ENCODE measurements at places on chromosomes 1 and 21.

- DNase-seq, result no peak
Measured at GRCh38 chr1:73034271-73034670, 751.9 kb upstream of the NEGR1 start.

DNA sequence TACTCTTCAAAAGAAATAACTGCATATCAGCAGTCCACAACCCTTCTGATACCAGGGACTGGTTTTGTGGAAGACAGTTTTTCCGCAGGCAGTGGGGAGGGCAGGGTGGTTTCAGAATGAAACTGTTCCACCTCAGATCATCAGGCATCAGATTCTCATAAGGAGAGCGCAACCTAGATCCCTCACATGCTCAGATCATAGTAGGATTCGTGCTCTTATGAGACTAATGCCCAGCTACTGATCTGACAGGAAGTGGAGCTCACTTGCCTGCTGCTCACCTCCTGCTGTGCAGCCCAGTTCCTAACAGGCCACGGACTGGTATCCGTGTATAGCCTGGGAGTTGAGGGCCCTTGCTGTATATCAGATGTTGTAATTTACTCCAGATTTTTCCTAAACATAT, 11.5 kb downstream of the RO60 start:
- DNase-seq, result no peak

DNA sequence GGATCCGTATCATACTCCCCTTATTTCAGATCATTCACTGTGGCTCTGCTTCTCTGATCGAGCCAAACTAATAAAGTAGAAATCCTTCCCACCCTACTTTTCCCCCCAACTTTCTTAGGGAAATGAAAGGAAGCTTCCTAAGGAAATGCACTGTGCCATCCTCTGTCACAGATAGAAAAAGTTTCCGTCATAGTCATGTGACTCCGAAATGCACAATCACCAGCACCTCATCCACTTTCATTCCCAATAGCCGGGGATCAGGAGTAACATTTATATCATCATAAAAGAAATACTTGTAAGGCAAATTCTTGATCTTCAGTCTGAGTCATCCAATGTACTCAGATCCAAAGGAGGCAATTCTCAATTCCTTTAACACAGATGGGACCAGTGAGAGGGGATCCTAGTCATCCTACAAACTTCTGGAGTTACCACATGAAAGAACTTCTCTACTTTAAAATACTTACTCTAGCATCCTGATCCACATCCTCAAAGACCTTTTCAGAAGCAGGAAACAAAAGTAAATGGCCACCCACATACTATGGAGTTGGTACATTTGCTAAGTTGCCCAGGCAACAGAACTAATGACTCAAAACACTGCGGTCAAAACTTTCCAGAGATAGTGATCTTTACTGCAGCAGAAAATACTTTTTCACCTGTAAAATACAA, 97.8 kb upstream of the ZC3H11B start:
- DNase-seq, result no peak

DNA sequence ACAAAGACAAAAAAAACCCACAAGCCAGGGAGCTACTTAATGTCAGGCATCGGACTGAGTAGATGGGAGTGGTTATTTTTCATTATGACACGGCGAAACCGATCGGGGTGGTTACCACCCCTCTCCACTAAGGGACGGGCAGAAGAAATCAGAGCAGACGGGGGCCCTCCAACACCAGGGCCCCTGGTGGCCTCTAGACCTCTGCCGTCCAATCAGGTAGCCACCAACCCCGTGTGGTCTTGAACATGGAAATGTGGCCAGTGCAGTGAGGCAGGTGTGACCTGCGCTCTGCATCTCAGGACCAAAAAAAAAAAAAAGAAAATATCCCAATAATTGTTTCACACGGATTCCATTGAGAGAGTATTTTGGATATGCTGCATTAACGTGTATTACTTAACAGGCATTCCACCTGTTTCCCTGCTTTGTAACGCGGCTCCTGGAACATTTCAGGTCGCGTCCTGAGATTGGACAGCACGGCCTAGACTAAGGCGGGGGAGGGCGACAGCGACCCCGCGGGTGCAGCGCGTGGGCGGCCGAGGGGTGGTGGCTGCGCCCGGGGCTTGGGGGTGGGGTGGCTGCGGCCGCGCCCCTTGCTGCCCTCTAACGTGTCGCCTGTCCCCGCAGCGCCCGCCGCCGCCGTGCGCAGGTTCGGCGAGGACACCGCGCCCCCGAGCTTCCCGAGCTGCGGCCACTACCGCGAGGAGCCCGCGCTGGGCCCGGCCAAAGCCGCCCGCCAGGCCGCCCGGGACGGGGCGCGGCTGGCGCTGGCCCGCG, 48.3 kb downstream of the SIM2 start:
- DNase-seq, result no peak

DNA sequence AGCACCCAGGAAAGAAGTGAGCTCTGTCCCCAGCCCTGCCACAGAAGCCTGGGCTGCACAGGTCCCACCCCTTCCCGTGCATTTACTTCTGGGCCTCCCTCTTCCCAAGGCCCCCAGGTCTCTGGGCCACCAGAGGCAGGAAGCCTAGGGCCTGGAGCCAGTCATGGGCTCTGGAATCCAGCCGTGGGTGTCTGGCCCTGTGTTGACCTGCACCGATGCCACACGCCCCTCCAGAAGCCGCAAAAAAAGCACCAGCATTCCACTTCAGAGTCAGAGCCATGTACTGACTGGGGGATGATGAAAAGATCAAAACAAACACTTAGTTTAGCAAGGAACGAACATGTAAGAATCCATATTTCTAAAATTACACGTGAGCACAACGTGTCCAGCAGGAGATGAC, 141.7 kb downstream of the NPHP4 start:
- DNase-seq, result no peak

- DNase-seq, result no peak
Measured at GRCh38 chr1:234875953-234876855, 252.4 kb downstream of the TOMM20 start.

DNA sequence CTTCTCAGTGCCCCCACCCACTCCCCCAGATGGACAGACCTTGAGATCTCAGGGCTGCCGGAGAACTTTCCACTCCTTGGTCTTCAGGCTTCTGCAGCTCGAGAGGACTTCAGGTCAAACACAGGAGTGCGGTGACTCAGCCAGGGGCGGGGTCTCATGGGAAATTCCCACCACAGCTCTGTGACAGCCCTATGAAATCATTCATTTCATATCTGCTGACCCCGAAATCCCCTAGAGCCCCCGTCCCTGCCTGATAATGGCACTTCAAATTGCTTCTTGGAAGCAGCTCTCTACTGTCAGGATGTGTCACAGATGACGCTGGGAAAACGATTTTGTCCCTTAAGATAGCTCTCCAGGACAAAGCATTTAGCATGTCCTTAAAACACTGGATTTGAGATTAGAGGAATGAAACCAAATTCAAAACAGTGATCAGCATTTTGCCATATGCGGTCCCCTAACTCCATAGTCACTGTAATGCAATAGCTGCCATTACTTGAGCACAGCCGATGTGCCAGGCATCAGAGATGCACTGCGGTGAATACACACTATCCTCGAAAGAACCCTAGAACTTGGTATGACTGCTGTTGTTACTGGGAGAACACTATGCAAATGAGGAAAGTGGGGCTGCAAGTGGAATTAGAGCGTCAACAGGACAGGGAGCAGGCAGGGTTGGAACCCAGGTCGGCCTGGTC, at the start of gene TNFRSF9:
Gene TNFRSF9, minus strand, starts transcription at position 95 of the 692 bp plus-strand sequence. CDS start 845 bp downstream, outside the sequence.
- DNase-seq, result no peak

GRCh38 chr1:23471473-23472075, 12.4 kb downstream of the ASAP3 start:
- DNase-seq, result no peak

- DNase-seq, result no peak
Measured at GRCh38 chr1:92306020-92306419, 7.2 kb downstream of the RPAP2 start.

GRCh38 chr1:21919520-21919919, 17.6 kb downstream of the HSPG2 start:
- DNase-seq, result no peak

DNA sequence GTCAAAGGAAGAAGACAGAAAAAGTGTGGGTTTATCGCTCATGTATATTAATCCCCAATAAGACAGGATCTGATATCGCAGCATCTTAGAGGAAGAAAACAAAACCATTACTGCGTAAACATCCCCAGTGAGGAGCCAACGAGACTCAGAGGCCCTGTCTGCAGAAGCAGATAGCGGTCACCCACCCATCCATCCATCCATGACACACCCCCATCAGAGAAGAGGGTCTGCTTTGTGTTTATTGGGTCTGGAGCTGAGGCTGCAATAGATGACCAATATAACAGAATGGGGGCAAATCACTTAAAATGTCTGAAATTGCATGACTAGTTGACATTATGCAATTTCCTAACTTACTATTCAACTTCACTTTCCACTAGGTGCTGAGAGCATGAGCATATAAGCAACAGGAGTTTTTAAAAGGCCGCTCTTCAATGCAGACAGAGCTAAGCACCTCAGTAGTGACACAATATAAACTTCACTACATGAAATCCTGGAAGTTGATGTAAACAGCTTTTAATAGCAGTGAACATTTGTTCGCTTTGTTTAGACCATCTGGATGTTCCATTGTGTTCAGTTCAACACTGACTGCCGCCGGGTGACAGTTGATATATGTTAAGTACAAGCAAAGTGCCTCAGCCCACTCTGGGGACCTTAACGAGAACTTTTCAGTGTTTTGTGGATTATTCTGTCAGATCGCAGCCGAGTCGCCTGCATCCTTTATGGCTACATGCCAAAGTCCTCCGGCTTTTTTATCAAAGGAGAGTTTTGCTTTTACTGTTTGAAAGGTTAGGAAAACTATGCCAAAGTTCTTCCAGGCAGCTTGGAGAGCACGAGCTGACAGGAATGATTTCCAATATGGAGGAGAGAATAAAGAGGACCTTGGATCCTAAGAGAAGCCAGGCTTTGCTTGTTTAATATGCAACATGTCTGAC, 167.5 kb downstream of the ZNF281 start:
- DNase-seq, result no peak

DNA sequence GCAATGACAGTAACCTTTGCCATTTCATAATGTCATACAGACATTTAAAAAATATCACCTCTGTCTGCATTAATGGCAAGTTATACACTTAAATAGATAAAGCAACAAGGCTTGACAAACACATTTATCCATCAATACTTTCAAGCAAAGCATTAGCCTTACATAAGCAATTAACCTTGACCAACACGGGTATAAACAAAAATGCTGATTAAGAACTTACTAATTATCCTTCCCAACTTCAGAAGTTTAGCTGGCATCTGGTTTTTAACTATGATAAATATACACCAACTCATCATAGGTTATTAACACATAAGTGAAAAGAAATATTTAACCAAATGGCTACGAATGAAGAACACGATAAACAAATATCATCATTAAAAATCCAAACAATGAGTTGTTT, 188.5 kb downstream of the SMYD3 start:
- DNase-seq, result no peak

DNA sequence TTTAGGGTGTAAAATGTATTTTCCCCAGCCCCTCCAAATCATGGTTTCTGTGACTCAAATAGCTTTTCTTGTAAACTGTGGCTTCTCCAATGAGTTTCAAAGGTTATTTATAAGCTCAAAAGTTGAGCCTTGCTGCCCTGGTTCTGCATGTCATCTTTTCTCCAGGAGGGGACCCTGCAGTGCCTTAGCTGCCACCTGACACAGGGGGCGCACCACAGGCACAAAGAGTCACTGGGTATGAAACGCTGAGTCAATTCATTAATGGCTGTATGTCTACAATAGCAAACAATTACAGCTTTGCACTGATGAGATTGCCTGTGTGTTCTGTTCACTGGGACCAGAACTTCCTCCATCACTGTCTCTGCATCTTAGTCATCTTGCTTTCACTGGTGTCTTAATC, 100.8 kb downstream of the PCP4 start:
- DNase-seq, result no peak

GRCh38 chr1:22210636-22211035, 67.7 kb upstream of the WNT4 start:
- no peak for DNase-seq

DNA sequence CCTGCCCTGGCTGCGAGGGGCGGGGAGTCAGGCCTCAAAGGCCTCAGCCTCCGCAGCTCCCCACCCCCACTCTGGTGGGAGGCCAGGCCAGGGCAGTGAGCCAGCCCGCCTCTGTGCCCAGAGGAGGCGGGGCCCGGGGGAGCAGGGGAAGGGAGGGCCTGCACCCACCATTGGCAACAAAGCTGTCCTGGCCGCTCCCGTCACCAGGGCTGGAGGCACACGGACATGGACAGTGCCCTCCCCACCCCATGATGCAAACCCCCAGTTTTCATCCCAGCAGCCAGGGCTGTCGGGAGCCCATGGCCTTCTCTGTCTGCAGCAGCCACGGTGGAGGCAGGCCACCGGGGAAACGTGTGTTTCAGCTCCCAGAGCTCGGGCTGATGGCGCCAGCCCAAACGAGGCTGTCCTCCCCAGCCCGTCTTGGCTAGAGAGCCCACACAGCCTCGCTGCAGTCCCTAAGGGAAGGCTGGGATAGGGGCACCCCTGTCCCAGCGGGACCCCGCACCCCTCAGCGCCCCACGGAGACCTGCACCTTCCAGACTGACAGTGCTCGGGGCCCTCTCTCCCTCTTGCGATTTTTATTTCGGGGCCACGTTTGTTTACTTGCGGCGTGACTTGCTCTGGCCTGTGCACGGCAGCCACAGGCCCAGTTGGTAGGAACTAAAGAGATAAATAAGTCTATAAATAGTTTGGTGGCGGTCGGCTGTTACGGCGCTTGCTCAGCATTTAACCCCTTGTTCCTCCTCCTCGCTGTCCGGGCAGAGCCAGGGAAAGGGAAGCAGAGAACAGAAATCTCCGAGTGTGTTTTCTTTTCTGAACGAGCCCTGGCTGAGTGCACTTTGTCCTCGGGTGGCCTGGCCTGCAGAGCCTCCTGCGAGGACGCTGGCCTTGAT, 101.8 kb downstream of the PRDM16 start:
- DNase-seq, result no peak

GRCh38 chr1:166888373-166889111, 12.5 kb upstream of the TADA1 start:
- no peak for DNase-seq

GRCh38 chr1:31579374-31579773, 3.1 kb downstream of the TINAGL1 start:
- no peak for DNase-seq

DNA sequence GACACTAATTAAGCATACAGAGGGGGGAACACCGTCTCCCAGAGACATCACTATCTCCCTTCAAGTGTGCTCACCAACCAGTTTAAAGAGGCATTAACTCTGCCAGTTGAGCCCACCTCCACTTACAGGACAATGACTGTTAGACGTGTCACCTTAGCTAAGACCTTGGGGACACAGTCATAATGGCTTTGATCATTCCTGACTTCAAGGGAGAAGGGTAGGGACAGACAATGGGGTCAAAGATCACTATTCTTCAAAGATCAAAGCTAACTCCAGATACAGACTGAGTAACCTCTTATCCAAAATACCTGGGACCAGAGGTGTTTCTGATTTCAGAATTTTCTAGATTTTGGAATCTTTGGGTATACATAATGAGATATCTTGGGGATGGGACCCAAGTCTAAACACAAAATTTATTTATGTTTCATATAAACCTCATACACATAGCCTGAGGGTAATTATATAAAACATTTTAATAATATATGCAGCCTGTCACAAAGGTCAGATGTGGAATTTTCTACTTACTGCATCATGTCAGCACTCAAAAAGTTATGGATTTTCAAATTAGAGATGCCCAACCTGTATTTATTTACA, 246.1 kb downstream of the SLC45A1 start:
- no peak for DNase-seq
